ENCODE measurements at places on chromosomes 5 and 9. TPM values are rescaled to one million over a fixed set of nuclear protein-coding genes. Genes with fewer than 3 reads are reported as not detected.

The OTULIN gene
- 34.5 TPM for total RNA-seq

The GKAP1 gene
- total RNA-seq, result 4.3 TPM

The BAAT gene
- total RNA-seq, result 0.37 TPM

The SPATA31C1 gene
- total RNA-seq, result not detected

The GARIN3 gene
- total RNA-seq, result not detected

GRCh38 chr5:58786035-58786434 is 203.2 kb downstream of the RAB3C start:
- DNase-seq, result no peak

DNA sequence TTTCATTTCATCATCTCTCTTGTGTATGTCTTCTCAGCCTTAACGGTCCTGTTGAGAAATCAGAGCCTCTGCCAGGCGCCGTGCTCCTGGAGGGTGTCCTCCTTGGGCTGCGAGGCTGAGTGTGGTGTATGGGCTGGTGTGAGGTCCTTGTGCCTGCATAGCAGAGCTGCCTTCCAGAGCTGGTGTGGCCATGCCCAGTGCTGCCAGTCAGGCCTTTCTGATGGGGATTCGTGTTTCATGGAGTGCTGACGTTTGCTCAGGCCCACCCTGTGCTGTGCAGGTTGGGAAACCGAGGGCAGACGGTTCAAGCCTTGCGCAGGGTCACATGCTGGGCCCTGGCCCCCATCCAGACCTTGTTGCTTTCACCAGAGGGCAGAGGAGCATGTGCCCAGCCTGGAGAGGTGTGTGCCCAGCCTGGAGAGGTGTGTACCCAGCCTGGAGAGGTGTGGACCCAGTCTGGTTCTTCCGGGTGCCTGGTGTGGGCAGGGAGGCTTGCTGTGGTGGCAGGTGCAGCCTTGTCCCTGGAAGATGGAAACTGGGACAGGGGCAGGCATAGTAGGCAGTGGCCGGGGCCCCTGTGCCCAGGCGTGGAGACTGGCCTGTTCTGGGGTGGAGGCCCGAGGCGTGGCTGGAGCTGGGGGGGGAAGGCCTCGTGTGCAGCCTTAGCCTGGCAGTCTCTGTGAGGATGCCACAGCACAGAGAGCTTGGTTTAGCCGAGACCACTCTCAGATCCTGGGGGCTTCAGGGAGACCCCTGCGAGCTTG is 84.0 kb downstream of the RXRA start:
- DNase-seq, result no peak

GRCh38 chr5:20359377-20359776 is 371.4 kb upstream of the CDH18 start:
- no peak for DNase-seq

DNA sequence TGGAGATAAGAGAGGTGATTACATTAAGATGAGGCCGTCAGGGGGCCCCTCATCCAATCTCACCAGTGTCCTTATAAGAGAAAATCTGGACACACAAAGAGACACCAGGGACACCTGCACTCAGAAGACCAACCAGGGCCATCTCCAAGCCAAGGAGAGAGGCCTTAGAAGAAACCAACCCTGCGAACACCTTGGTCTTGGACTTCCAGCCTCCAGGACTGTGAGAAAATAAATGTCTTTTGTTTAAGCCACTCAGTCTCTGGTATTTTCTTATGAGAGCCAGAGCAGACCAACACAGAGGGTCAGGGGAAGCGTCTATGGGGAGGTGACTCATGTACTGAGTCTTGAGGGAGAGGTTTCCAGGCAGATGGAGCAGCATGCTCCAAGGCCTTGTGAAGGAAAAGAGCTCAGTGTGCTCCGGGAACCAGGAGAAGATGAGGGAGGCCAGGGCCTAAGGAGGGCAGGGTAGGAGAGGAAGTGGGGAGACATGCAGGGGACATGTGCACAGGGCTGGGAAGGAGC is 5.4 kb downstream of the PHYKPL start:
- no peak for DNase-seq

GRCh38 chr9:134181648-134182034 is 17.3 kb upstream of the RNU6ATAC start:
- no peak for DNase-seq

- DNase-seq, result peak; percentile 49
These were observed 614.5 kb downstream of the MAT2B start for GRCh38 chr5:164119806-164120447.

- peak; percentile 81 for DNase-seq
These were observed 81.2 kb upstream of the MIER3 start for GRCh38 chr5:57033103-57033502.

DNA sequence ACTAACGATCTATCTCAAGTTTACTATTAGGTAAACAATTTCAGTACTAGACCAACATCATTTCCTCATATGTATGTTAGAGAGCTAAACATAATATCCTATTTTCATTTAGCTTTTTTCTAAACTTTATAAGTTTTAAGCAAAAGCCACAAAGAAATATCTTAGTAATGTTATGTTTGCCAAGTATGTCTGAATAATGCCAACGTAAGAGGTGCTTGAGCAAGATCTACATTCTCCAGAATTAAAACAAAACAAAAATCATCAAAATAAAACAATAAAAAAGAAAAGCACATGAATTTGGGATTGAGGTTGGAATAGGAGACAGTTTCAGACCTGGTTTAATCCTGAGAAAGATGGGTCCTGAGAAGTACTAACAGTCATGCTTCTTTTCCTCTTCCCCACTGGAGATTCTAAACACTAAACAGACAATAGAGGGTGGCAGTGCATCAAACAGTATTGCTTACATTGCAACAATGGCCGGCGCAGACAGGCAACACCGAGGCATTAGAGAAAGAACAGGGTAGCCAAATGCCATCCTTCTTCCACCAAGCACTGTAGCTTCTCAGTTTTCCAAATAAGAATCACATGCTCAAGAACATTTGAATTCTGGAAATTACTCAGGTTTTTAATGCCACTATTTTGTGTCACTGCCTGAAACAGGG is 33.6 kb downstream of the CSNK1A1 start:
- no peak for DNase-seq

DNA sequence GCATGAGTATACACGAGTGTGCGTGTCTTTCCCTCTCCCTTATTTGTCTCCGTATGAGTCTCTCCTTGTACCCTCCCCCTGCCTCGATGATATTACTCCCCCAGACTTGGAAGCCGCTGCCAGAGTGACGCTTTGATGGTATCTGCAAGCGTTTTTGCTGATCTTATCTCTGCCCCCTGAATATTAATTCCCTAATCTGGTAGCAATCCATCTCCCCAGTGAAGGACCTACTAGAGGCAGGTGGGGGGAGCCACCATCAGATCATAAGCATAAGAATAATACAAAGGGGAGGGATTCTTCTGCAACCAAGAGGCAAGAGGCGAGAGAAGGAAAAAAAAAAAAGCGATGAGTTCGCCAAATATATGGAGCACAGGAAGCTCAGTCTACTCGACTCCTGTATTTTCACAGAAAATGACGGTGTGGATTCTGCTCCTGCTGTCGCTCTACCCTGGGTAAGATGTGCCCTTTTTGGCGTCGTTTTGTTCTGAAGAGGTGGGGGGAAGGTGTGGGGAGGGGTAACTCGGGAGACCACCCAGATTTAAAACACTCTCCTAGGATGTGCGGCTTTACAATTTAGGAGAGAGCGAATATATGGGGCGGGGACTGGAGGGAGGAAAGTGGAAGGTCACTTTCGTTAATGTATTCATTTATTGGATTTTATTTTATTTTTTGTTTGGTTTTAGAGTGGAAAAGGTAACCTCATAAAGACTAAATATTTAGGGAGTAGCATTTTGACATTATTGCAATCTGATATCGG is at the start of gene GABRG2:
Gene GABRG2, plus strand, starts transcription at position 119 of the 757 bp plus-strand sequence. Its CDS starts 227 bp downstream, at position 346.
- no peak for DNase-seq

GRCh38 chr5:107543868-107544267 is 126.9 kb downstream of the EFNA5 start:
- DNase-seq, result no peak

DNA sequence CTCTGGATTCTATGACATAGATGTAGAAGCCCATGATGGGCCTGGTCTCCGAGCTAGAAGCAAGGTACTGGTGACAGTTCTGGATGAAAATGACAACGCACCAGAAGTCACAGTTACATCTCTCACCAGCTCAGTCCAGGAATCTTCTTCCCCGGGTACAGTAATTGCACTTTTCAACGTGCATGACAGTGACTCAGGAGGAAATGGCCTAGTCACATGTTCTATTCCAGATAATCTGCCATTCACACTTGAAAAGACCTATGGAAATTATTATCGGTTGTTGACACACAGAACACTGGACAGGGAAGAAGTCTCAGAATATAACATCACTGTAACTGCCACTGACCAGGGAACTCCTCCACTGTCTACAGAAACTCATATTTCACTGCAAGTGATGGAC is 1.3 kb downstream of the PCDHGA4 start:
- DNase-seq, result no peak

- no peak for DNase-seq
These were observed 4.5 kb downstream of the PKN3 start for GRCh38 chr9:128706671-128707381.

DNA sequence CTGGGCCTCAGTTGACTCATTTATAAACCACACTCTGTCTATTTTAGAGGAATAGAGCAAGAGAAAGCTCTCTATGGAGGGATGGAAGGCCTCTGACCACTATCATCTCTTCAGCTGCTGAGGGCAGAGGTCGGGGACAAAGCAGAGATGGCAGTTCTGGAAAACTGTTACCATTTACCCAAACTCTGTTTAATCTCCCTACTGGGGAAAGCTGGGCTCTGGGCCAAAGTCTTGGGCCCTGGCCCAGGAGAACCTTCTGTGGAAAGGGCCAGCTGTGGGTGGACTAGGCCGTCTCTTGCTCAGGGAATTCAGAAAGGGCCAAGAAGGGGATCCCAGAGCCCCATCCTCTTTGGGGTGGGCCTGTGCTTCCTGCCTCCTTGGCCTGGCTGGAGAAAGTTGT is 100.0 kb downstream of the PSD2 start:
- peak; percentile 9 for DNase-seq

DNA sequence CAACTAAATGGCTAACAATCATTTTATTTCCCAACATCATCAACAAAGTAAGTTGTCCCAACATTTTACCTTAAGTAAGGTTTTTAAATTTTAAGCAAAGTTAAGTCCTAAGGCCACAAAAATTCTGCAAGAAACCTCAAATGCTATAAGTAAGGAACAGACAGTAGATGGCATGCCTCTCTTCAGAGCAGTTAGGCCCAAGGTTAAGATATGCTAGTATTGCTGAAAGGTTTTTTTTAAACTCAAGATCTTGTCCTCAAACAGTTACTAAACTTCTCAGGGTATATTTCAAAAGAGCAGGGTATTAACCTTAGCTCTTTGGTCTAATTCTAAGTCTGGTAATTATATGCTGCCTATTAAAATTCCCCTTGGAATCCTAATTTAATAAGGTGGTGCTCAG is 35.1 kb downstream of the PJA2 start:
- DNase-seq, result no peak

DNA sequence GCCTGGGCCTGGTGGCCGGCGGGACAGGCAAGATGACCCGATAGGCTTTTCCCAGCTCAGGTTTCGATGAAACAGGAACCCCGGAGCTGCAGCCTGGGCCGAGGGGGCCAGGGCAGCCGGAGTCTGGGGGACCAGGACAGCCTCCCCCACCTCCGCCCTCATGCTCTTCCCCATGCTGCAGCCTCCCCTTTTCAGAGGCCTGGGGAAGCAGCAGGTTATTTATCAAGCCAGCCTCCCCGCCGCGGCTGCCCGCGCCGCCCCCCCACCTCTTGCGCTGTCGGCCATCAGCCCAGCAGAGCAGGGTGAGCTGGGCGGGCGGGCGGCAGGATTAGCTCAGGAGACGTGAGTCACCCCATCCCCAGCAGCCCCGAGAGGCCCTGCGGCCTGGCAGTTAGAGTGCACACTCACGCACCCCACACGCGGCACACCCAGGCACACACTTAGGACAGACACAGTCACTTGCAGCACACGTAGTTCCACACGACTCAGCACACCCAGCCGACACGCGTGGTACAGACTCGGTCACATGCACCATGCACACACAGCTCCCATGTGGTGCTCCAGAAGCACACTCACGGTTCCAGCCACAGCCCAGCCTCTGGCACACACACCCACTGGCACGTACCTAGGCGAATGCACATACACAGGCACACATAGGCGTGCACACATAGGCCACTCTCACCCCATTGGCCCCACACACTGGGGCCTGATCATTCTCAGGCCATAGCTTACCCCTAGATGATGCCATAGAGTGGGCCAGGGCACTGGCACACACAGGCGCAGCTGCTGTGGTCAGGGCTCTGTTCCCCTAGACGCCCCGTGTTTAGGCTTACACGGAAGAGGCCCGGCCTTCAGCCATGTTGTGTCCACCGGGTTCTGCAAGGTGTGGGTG is 13.0 kb downstream of the CXXC5 start:
- DNase-seq, result peak; percentile 91

DNA sequence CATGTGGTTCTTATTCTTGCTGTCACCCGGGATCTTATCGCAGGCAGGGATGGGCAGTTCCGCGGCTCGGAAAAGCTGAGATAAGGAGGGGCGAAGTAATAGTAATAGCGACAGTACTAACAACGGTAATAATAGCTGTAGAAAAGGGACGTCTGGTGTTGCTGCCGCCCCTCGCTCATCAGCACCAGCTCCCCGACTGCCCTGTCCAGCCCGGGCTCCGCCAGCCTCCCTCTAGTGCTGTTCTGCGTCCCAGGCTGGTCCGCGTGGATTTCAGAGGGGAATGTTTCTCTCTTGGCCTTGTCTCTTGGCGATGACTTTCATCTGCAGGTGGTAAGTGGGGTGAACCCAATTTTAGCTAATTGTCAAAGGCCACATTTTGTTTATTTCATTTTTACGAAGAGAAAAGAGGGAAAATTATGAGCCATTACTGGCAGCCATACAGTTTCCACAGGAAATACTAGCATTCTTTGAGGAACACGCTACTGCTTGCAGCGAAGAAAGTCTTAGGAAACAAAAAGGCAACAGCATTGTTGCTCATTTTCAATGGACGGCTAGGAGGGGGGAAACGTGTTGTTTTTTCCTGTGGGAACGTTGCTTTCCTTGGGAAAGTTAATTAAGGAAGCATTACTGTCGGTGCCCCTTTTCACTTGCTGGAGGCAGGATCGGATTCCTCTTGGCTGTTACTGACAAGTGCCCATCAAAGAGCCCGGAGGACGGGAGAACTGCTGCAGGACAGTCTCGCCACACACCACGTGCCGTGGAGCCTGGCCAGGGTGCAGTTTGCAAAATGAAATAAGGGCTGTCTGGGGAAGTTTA is 762 bp downstream of the SNCAIP start:
- peak; percentile 12 for DNase-seq

DNA sequence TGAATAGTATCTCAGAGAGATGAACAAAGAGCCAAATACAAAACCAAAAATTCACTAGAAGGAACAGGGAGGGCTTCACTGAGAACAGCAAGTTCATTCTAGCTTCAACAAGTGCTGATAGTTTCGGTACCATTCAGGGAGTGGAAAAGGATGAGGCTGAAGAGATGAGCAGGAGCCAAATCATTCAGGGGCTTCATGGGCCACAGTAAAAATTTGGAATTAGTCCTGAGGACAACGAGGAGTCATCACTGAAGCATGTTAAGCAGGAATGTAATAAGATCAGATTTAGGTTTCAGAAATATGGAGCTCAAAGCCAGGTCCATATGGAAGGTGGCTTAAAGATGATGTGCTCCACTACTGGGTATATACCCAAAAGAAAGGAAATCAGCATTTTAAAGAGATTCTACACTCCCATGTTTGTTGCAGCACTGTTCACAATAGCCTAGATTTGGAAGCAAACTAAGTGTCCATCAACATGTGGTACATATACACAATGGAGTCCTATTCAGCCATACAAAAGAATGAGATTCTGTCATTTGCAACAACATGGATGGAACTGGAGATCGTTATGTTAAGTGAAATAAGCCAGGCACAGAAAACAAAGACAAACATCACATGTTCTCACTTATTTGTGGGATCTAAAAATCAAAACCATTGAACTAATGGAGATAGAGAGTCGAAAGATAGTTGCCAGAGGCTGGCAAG is 36.2 kb downstream of the SPOCK1 start:
- DNase-seq, result no peak

All from myocyte (in vitro differentiated cells).